COLO829 (cell line): ENCODE measurements at places on chromosomes 2 and 18.

DNA sequence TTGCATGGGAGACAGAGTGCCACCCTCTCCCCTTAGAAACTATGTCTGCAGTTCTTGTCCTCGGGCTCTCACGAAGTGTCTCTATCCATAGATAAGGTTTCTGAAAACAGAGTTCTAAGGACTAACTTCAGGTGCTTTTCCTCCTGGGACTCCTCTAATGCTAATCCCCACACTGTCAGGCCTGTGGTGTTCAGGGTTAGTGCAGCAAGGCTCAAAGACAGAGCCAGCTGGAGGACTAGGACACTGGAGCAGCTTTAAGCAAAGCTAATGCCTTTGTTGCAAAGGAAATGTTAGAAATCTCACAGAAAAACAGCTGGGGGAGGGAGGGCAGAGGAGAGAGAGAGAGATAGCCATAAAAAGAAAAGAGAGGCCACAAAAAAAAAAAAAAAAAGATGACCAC, 824.0 kb upstream of the FSHR start:
- no peak for DNase-seq

- DNase-seq: peak; percentile 32
Measured at GRCh38 chr18:62877411-62878221, 162.3 kb downstream of the PHLPP1 start.

DNA sequence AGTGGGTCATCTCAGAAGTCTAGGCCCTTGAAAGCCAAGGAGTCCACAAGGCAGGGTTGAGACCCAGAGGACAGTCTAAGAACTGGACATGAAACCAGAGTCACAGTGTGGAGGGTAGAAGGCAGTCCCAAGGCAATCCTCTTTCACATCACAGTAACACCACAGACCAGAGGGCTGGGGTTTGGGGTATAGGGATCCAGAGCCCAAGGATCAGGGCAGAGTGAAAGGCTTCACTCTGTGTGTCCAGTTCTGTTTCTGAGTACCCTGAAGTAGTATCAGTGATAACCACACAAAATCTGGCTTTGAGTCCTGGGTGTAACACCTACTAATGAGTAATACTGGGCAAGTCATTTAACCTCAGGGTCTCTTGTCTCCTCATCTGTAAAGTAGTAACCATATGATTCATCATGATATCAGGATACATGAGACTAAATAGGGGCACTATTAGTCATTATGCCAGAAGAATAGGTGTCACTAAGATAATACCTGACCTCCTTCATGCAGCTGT, 91.0 kb downstream of the ICA1L start:
- DNase-seq: no peak

DNA sequence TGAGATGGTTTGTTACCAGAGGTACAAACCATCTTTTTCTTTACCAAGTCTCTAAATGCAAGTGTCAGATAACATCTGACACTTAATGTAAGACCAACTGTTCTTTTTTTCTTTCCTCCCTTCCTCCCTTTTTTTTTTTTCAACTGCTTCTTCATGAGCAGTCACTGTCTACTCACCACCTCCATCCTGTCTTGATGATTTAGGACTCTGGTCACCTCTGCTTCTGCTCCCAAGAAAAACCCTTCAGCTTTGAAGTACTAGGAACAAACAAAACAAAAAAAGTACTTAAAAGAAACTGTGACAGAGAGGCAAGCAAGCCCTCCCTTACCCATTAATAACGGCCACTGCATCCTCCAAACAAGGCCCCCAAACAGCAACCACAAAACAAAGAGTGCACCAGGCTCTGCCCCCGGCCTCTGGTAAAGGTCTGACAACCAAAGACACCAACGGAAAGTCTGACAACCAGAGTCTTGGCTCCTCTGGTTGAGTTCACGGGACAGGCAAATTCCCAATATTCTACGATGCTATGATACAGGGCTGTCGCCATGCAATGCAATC, 141.0 kb downstream of the ARL4C start:
- no peak for DNase-seq

- no peak for DNase-seq
Measured at GRCh38 chr2:65273344-65273743, 45.7 kb downstream of the ACTR2 start.
